ENCODE measurements at places on chromosomes 13 and 19.

DNA sequence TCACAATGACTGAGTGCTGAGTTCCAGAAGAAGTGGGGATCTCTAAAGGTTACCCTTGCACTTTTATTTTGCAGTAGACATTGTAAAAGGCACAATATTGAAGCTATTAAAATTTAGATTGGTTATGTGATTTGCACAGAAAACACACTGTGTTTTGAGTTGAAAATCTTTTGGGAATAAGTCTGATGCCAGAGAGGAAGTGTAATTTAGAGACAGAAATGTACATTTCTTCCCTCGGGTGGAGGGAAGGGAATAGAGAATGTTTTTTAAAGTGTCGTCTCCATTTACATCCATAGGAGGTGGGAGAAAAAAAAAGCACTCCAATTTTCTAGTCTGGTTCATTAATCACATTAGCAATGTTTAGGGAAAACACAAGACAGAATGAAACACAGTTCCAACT lies 465.8 kb downstream of the OLFM4 start:
- DNase-seq: no peak
- H3K4me1 ChIP-seq: no peaks in the 10 kb centered on the region
- H3K4me3 ChIP-seq: no peak overlapping the region
- H3K27me3 ChIP-seq: no peaks in the 10 kb centered on the region
- H3K36me3 ChIP-seq: no peaks in the 10 kb centered on the region

GRCh38 chr13:79457948-79458347 lies 23.0 kb upstream of the NDFIP2 start:
- H3K4me1 ChIP-seq: peaks cover 4% of the 10 kb centered on the region
- H3K36me3 ChIP-seq: no peaks in the 10 kb centered on the region
- no peak overlapping the region for H3K27ac ChIP-seq
- H3K4me3 ChIP-seq: no peak overlapping the region
- no peak for DNase-seq

- peaks cover 16% of the 10 kb centered on the region for H3K4me1 ChIP-seq
- DNase-seq: peak; percentile 68
- H3K27me3 ChIP-seq: no peaks in the 10 kb centered on the region
- peaks cover 6% of the 10 kb centered on the region for H3K36me3 ChIP-seq
- peak overlapping the region; percentile 65 for H3K27ac ChIP-seq
- no peak overlapping the region for H3K4me3 ChIP-seq
Observed at GRCh38 chr13:95793018-95793555, 116.1 kb downstream of the DNAJC3 start.

GRCh38 chr19:8877854-8878705 lies 45.9 kb downstream of the MBD3L1 start:
- H3K4me3 ChIP-seq: no peak overlapping the region
- H3K27me3 ChIP-seq: peaks cover 11% of the 10 kb centered on the region
- DNase-seq: no peak
- H3K36me3 ChIP-seq: no peaks in the 10 kb centered on the region
- no peaks in the 10 kb centered on the region for H3K4me1 ChIP-seq

GRCh38 chr13:50586414-50587083 lies 256.9 kb downstream of the DLEU7 start:
- H3K27ac ChIP-seq: no peak overlapping the region
- H3K4me3 ChIP-seq: no peak overlapping the region
- DNase-seq: no peak
- no peaks in the 10 kb centered on the region for H3K27me3 ChIP-seq
- no peaks in the 10 kb centered on the region for H3K4me1 ChIP-seq

GRCh38 chr13:47484548-47484947 lies 516.5 kb downstream of the SUCLA2 start:
- no peaks in the 10 kb centered on the region for H3K4me1 ChIP-seq
- H3K36me3 ChIP-seq: no peaks in the 10 kb centered on the region
- H3K4me3 ChIP-seq: no peak overlapping the region

DNA sequence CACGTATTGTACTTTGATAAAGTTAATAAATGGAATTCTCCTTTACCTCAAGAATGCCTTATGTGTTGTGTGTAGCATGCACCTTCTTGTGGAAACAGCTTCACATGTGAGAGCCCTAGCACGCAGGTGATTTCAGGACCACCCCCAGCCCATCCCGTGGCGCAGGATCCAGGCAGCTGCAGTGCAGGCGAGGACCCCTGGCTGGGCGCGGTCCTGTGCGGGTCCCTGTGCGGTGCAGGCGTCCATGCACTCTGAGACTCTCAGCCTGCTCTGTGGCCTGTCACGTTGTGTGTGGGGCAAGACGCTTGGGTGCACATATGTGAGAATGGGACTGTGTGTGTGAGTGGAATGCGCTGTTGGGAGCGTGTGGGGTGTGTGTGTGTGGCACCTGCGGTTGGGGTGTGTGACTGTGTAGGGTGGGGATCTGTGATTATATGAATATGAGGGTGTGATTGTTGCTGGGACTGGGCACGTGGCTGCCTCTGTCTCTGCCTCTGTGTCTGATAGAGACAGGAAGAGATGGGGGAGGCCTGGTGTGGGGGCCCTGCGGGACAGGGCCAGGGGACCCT lies 30.8 kb downstream of the WTIP start:
- H3K27me3 ChIP-seq: peaks cover 4% of the 10 kb centered on the region
- DNase-seq: no peak
- no peaks in the 10 kb centered on the region for H3K36me3 ChIP-seq
- H3K4me1 ChIP-seq: no peaks in the 10 kb centered on the region

GRCh38 chr19:47107202-47107952 lies 6.2 kb downstream of the ZC3H4 start:
- H3K4me1 ChIP-seq: peaks cover 11% of the 10 kb centered on the region
- no peaks in the 10 kb centered on the region for H3K27me3 ChIP-seq
- 0 out of 2 replicates have a peak, but pooled peaks cover 3% of the 10 kb centered on the region for H3K36me3 ChIP-seq
- no peak overlapping the region for H3K27ac ChIP-seq
- DNase-seq: no peak

- H3K27ac ChIP-seq: no peak overlapping the region
- H3K4me1 ChIP-seq: 0 out of 2 replicates have a peak, but pooled peaks cover 4% of the 10 kb centered on the region
- no peaks in the 10 kb centered on the region for H3K36me3 ChIP-seq
- no peak overlapping the region for H3K4me3 ChIP-seq
- no peak for DNase-seq
Observed at GRCh38 chr19:34974646-34975045, 10.6 kb upstream of the ZNF792 start.

- H3K4me3 ChIP-seq: no peak overlapping the region
- no peak overlapping the region for H3K27ac ChIP-seq
- DNase-seq: no peak
- H3K4me1 ChIP-seq: no peaks in the 10 kb centered on the region
Observed at GRCh38 chr19:15180451-15181390, 20.1 kb downstream of the NOTCH3 start.

DNA sequence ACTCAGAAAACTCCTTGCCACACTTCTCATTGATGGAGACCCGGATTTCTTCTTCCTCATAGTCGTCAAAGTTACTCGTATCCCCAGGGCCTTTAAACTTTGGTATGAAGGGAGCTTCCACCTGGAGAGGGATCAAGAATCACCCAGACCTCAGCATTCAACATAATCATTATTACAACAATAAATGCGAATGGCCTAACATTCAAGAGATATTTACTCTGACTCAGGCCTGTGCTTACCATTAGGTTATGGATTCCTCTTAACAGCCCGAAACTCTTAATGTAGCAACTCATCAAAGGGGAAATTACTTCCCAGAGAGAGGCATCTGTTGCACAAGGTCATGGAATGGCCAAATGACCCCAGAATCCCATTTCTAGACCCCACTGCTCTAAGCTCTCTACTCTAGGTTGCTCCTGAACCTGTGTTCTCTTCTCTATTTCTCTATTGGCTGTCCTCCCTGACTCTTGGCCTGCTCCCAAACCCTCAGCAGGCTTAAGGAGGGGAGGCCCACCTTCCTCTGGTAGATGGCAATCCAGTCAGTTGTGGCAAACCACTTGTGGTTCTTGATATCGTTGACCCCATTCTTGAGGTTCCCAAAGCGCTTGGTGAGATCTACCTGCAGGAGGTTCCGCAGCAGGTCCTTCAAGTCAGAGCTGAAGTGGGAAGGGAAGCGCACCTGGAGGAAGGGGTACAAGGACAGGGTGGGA lies 2.7 kb upstream of the SAMD1 start:
- no peaks in the 10 kb centered on the region for H3K27me3 ChIP-seq
- H3K27ac ChIP-seq: no peak overlapping the region
- H3K4me1 ChIP-seq: peaks cover 3% of the 10 kb centered on the region
- H3K36me3 ChIP-seq: no peaks in the 10 kb centered on the region
- H3K4me3 ChIP-seq: no peak overlapping the region
- DNase-seq: no peak

- H3K27me3 ChIP-seq: no peaks in the 10 kb centered on the region
- H3K27ac ChIP-seq: no peak overlapping the region
- no peaks in the 10 kb centered on the region for H3K36me3 ChIP-seq
- no peak for DNase-seq
- H3K4me1 ChIP-seq: no peaks in the 10 kb centered on the region
Observed at GRCh38 chr13:49084961-49085360, 109.2 kb downstream of the FNDC3A start.

- peak overlapping the region; percentile 62 for H3K27ac ChIP-seq
- no peak for DNase-seq
- peaks cover 29% of the 10 kb centered on the region for H3K4me1 ChIP-seq
- H3K36me3 ChIP-seq: no peaks in the 10 kb centered on the region
- H3K4me3 ChIP-seq: no peak overlapping the region
- H3K27me3 ChIP-seq: no peaks in the 10 kb centered on the region
Observed at GRCh38 chr13:40993987-40994386, 25.1 kb downstream of the ELF1 start.

DNA sequence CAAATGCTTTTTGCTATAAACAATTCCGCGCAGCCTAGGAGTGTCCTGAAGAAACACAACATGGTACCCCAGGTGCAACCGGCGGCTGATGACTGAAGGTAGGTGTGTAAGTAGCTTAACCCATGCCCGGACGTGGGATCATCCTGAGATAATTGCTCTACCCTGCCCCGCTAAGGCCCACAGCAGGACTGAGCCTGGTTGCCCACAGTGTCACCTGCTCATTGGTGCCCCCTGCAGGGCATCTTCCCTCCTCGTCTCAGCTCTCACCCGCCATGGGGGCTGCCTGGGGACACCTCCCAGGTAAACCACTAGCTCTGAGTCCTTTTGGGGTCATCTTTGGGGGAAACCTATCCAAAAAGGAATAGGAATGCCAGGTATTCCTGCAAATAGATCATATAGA lies 22.3 kb downstream of the TMEM161A start:
- no peaks in the 10 kb centered on the region for H3K27me3 ChIP-seq
- H3K27ac ChIP-seq: no peak overlapping the region
- no peaks in the 10 kb centered on the region for H3K4me1 ChIP-seq
- H3K4me3 ChIP-seq: no peak overlapping the region
- no peaks in the 10 kb centered on the region for H3K36me3 ChIP-seq
- DNase-seq: peak; percentile 51

DNA sequence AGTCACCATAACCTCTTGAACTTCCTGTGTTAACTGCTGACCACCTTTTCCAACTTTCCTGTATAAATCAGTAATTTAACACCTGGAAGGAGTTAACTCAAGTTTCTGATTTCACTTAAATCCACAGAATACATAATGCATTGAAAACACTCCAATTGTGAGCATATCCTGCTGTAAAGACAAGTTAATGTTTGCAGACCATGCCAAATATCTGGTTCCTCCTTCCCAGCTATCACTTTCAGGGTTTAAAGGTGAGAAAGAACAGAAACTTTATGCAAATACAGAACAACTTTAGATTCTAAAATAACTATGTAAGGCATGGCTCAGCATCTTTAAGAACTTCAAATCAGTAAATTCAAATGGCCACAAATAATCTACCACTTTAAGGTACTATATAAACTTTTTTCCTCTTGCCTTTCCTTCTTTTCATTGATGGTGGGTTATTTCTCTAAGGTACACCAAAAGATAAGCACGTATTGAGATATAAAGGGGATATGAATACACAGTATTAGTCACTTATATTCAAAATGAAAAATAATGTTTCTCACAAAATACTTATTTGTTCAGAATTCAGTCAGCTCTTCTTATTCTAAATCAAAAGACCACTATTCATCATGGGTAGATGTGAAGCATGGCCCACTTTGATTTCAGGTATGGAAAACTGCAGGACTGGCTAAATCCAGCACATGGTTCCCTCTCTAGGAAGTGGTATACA lies 6.6 kb upstream of the TPTE2 start:
- H3K27ac ChIP-seq: peak overlapping the region; percentile 57
- no peaks in the 10 kb centered on the region for H3K27me3 ChIP-seq
- H3K4me3 ChIP-seq: no peak overlapping the region
- DNase-seq: peak; percentile 51

- no peaks in the 10 kb centered on the region for H3K4me1 ChIP-seq
- no peaks in the 10 kb centered on the region for H3K36me3 ChIP-seq
- H3K27ac ChIP-seq: no peak overlapping the region
- no peaks in the 10 kb centered on the region for H3K27me3 ChIP-seq
- H3K4me3 ChIP-seq: no peak overlapping the region
Observed at GRCh38 chr13:103671547-103671946, 605.3 kb upstream of the SLC10A2 start.

DNA sequence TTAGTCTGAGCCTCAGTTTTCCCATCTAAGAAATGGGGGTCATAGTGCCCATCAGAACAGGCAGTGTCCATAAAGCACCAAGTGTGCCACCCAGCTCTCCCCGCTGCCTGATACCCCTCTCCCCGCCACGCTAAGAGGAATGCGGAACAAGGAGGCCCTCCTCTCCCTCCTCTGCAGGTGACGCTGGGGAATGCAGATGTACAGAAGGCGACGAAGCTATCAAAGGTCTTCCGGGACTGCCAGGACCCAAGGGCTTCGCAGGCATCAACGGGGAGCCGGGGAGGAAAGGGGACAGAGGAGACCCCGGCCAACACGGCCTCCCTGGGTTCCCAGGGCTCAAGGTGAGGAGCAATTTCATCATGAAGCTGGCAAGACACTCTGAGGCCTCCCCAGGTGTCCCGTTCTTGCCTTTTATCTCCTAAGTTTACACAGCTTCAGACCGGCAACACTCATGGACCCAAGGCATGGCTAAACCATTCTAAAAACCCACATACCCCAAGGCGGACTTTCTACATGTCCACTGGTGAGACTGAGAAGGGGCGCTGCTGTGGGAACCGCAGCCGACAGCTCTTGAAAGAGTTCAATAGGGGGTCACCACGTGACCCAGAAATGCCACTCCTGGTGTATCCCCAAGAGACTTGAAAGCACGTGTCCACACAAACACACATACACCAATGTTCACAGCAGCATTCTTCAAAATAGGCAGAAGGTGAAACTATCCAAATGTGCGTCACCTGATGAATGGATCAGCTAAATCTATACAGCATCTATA lies 102.7 kb downstream of the RAB20 start:
- peaks cover 10% of the 10 kb centered on the region for H3K4me1 ChIP-seq
- no peaks in the 10 kb centered on the region for H3K27me3 ChIP-seq
- no peaks in the 10 kb centered on the region for H3K36me3 ChIP-seq
- DNase-seq: no peak
- H3K27ac ChIP-seq: no peak overlapping the region
- H3K4me3 ChIP-seq: no peak overlapping the region

GRCh38 chr13:32047088-32047487 lies 15.5 kb downstream of the FRY start:
- no peak overlapping the region for H3K4me3 ChIP-seq
- H3K4me1 ChIP-seq: no peaks in the 10 kb centered on the region
- H3K27ac ChIP-seq: no peak overlapping the region
- H3K27me3 ChIP-seq: no peaks in the 10 kb centered on the region
- no peak for DNase-seq

Measured in MM.1S (cell line).